Stimulated activated CD4-positive, alpha-beta T cell treated with anti-CD3 and anti-CD28 coated beads, Interleukin-2, amount 100 ng/mL, for 4 hours (primary cell): ENCODE measurements at places on chromosomes 5 and 9.

DNA sequence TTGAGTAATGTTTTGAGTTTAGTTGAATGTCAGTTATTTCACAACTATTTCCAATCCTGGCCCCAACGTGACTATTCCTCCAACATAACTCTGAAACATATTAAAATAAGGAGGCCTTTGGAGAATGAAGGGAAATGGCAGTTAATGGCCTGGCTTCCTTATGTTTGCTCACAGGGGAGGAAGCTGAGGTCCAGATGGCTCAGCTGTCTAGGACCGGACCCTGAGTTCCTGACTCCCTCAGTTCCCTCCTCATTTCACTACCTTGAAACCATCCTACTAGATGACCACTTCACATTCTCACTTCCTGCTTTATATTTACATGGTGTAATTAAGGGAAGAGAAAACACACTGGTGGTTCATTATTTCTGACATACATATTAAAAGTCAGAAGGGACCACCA, 6.6 kb downstream of the OTULINL start:
- DNase-seq = no peak

GRCh38 chr5:77086368-77086688, 757 bp downstream of the ZBED3 start:
- no peak for DNase-seq

DNA sequence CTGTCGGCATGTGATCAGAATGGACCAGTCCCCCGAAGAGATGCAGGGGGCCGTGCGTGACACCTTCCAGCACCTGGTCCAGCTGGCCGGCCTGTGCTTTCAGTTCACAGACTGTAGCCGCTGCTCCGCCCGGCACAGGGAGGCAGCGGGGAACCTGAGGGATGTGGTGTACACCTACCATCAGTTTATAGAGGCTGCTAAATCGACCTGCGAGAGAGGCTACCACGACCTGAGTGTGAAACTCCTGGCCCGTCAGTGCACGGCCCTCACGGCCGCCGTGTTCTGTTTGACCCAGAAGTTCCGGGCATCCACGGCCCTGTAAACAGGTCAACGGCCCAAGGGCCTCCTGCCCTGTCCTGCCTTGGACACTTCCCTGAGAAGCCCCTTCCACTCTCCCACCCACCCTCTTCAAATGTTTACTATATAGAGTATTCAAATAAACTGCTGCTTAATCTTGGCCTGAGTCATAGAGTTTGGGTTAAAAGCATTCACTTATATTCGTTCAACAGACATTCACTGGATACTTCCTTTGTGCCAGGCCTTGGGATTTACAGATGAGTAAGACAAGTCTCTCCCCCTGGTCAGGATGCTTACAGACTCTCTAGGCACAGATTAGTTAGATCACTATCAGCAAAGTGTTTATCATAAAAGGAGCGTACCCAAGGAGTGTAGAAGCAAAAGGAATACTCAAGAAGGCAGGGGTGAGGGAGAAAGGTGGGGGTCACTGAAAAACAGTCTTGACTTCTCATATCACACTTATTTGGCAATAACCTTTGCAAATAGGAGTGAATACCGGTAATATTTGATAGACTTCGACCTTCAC, 6.9 kb upstream of the TRMT10B start:
- DNase-seq = no peak

- peak; percentile 50 for DNase-seq
Measured at GRCh38 chr5:119368238-119368630, 12.4 kb downstream of the TNFAIP8 start.

DNA sequence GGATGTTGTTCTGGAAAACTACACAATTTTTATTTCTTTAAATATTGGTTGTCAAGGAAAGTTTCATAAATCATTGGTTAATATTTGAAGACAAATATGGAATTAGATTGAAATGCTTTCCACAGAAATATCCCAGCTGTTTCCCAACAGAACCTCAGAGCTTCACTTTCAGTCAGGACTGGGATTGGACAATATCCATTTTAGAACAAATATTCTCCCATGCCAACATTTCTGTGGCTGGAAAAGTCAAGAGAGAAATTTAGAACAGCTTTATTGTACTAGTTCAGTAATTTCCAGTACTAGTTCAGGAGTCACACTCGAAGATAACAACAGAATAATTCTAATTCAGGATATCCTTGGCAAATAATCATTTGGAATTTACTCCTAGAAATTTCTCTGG, 116.1 kb upstream of the TUT7 start:
- no peak for DNase-seq
